GDM1 (cell line): ENCODE measurements at places on chromosomes 5 and 9.

DNA sequence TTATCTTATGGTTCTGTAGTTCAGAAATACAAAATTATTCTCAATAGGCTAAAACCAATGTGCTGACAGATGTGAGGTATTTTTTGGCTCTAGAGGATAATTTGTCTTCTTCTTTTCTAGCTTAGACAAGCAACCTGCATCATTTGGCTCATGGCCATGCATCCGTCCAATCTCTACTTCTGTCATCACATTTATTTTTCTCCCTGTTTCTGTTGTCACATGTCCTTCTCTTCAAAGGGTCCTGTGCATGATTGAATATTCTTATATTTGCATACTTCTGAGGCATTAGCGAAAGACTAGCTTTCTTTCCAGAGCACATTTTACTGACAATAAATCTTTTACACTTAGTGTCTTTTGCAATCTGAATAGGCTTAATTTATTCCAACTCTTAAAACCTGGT lies 564.7 kb downstream of the CDH10 start:
- no peak for DNase-seq

- DNase-seq, result no peak
Measured at GRCh38 chr5:115196161-115196560, 26.5 kb upstream of the TRIM36 start.

GRCh38 chr9:16102154-16102553 lies 549.3 kb downstream of the CCDC171 start:
- no peak for DNase-seq

- DNase-seq, result no peak
Measured at GRCh38 chr9:123432331-123433236, 76.6 kb downstream of the CRB2 start.

GRCh38 chr5:134111741-134112647 lies 2.5 kb upstream of the TCF7 start:
- DNase-seq, result no peak

DNA sequence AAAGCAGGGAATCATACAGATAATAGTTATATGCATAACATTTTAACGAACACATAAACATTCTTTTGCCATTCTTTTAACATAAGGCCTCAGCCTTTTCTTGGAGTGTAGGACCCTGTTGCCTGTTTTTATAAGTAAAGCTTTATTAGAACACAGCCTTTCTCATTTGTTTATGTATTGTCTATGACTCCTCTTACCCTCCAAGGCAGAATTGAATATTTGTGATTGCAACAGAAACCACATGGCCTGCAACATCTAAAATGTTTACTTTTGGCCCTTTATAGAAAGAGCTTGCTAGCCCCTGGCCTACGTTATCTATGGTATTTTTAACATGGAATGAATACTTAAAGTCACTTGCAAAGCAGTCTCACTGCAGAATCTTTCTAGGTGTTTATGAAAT lies 2.6 kb downstream of the SLC31A1 start:
- DNase-seq, result no peak

GRCh38 chr9:92004045-92004392 lies 54.0 kb upstream of the ROR2 start:
- no peak for DNase-seq

GRCh38 chr5:156385416-156385815 lies 58.5 kb downstream of the SGCD start:
- DNase-seq, result no peak

DNA sequence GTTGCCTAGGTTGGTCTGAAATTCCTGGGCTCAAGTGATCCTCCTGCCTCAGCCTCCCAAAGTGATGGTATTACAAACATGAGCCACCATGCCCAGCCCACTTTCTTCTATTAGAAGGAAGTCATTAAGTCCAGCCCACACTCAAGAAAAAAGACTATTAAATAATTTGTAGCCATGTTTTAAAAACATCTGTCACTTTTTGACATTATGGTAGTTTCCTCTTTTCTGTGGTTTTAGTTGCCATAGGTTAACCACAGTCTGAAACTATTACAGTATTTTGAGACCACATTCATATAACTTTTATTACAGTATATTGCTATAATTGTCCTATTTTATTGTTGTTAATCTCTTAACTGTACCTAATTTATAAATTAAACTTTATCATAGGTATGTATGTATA lies 31.9 kb upstream of the C5orf24 start:
- DNase-seq, result no peak

DNA sequence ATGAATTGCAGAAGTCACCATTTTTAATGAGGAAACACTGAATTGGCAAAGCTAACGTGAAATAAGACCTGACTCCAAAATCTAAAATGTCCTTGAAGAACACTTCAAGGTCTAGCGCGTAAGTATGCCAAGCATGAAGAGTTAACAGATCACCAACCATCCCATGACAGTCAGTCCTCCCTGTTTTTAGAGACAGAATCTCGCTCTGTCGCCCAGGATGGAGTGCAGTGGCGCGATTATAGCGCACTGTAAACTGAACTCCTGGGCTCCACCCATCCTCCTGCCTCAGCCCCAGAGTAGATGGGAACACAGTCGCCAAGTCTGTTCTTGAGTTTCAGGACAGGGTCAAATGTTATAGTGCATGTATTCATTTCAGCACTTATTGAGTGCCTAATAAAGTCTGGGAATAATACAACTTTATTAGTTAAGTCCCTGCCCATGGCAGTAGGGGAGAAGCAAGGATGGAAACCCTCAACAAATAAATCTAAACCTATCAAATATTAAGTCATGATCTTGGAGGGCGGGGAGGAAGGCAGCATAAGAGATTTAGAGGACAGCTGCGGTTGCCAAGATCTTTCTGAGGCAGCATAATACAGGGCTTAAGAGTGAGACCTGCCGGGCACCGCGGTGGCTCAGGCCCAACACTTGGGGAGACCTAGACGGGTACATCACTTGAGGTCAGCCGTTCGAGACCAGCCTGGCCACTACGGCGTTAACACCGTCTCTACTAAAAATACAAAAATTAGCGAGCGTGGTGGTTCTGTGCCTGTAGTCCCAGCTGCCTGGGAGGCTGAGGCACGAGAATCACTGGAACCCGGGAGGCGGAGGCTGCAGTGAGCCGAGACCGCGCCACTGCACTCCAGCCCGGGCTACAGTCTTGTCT lies 1.1 kb downstream of the ATPSCKMT start:
- no peak for DNase-seq

DNA sequence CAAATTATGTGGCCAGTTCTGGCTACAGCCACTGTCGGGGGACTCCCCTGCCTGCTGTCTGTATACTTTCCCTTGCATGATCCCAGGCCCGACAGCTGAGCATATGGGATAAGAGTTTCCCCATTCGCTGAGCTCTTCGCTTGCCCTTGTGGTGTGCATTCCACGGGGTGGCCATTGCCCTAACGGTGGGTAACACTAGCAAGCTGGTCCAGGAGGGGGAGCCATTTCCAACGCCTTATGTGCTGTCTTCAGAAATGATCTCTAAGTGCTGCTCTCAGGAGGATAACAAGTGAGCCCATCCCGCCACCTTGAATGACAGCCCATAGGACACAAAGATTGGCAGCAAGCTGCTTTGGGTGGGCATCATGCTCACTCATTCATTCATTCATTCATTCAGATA lies 190.9 kb downstream of the FSTL4 start:
- no peak for DNase-seq

- peak; percentile 10 for DNase-seq
Measured at GRCh38 chr5:83157163-83157562, 79.8 kb downstream of the XRCC4 start.

DNA sequence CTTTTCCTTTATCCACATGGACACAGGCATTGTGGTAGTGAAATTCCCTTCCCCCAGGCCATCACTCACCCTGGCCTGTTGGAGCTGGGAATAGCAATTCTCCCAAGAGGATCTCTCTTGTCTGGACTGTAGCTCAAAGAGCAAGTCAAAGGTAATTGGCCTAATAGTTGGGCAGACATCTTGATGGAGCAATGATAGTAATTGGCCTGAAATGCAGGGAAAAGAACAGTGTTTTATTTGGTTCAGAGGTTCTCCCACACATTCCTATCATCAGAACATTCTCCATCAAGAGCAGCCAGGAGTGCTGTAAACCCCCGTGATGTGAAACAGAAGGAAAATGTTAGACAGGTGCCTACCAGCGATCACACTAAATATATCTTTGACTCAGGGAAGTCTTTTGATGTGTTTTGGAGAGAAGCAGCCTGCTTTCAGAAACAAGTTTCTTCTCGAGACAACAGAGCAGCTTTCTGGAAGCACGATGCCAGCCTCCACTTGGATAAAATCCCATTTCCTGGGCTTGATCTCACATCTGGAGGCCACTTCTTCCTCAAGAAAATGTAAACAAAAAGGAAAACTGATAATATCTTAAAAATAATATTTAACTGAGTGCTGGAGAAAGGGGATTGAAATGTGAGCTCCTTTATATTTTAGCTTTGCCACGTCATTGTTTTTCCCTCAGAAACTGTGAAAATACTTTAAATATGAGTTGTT lies 198.1 kb upstream of the WWC1 start:
- no peak for DNase-seq

DNA sequence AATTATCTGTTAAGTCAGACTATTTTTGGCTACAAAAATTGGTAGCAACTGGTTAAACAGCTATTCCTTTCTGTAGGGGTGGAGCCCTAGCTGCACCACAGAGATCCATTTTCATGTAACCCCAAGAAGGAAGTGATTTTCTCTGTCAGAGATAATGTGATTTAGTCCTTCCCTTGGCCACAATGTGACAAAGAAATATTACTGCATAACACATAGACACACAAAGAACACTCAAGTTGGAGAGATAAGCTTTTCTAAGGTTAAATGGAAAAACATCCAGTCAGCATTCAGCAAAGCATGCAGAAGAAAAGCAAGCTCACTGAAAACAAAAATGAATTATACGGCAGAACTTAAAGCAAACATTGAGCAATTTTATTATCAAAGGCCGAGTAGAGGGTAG lies 227.8 kb upstream of the CDH9 start:
- peak; percentile 8 for DNase-seq

GRCh38 chr9:19085295-19085694 lies 17.4 kb downstream of the HAUS6 start:
- no peak for DNase-seq

DNA sequence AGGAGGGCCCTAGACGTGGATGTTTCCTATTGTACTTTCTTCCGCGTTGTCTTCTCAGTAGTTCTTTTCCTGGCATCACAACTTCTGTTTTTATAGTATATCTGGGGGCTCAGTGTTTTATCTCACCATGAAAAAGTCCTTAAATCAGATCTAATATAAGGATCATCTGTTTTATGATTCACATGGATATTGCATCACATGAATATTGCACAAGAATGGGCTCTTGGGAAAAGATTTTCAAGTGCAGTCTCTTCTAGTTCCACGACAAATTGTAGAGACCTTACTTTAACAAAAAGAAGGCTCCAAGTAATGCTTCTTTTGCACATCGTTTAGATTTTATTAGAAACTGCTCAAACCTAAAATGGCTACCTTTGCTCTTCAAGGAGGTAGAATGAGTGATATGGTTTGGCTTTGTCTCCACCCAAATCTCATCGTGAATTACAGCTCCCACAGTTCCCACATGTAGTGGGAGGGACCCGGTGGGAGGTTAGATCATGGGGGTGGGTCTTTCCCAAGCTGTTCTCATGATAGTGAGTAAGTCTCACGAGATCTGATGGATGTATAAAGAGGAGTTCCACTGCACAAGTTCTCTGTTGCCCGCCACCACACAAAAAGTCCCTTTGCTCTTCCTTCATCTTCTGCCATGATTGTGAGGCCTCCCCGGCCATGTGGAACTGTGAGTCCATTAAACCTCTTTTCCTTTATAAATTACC lies 53.7 kb upstream of the FAM120A start:
- DNase-seq, result no peak

DNA sequence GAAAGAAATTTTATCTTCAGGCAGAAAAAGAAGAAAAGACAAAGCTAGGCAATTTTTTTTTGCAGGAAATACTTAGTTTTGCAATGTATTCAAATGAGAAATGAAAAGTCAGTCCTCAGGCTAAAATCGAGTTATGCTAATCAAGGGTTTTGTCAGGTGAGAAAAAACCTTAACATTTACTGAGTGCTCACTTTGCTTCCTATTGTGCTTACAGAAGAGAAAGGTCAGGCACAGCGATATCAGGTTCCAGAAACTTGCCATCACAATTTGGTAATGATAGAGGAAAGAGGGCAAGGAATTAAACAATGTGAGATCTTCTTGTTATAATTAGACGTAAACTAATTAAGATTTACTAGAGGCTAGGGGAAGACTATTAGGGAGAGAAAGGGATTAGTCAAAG lies 431.7 kb upstream of the CTNND2 start:
- DNase-seq, result no peak

DNA sequence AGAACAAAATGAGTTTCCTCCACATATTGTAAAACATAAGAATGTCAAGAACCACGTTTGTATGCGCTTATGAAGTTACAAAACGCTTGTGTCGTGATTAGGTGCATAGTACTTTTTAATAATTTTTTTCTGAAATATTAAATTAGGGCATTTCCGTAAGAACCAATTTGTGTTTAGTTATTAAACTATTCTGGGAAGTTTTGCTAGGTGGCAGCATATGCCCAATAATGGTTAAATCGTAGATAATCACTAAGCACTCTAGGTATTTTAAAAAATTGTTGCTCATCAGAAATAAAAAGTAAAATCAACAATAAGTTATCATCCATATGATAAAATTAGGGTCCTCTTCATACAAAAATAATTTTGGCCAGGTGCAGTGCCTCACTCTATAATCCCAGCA lies 5.4 kb downstream of the SRFBP1 start:
- no peak for DNase-seq

GRCh38 chr5:153318556-153318955 lies 171.9 kb upstream of the GRIA1 start:
- DNase-seq, result no peak

- DNase-seq, result no peak
Measured at GRCh38 chr9:93345643-93346230, 105.7 kb upstream of the FAM120A start.

- no peak for DNase-seq
Measured at GRCh38 chr5:128782446-128782845, 182.8 kb upstream of the SLC27A6 start.

DNA sequence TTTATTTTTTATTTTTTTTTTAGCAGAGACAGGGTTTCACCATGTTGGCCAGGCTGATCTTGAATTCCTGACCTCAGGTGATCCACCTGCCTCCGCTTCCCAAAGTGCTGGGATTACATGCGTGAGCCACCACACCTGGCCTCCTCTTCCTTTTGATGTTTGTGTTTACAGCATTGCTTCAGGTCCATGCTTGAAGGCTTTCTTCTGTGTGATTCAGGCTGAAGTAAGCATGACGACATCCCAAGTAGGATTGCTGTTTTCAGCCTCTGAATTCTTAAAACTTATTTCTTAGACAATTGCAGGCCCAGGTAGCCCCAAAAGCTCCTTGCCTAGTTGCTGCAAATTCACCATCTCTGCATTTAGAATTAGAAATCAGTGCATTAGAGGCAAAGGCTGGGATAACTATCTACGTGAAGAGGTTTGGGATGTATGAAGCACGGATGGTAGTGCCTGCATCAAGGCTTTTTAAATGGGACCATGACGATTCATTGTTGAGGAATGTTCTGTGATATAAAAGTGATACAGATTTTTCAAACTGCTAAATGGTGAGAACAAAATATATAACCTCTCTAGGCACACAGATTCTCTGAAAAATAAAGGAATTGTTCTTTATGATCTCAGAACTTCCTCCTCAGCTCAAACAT lies 3.0 kb upstream of the ETF1 start:
- DNase-seq, result no peak
